Right lobe of liver (tissue), 6 donors: ENCODE measurements at places on chromosomes 3 and 15.

- no peaks in the 10 kb centered on the region for H3K4me1 ChIP-seq
- no peak for DNase-seq
Measured at GRCh38 chr15:82315519-82316246, 33.6 kb downstream of the GOLGA6L10 start.

GRCh38 chr15:63719281-63719680 lies 114.5 kb downstream of the HERC1 start:
- DNase-seq, result peak; percentile 56
- H3K27me3 ChIP-seq, result no peaks in the 10 kb centered on the region
- H3K27ac ChIP-seq, result peak overlapping the region; percentile 64
- H3K4me1 ChIP-seq, result no peaks in the 10 kb centered on the region
- H3K36me3 ChIP-seq, result no peaks in the 10 kb centered on the region

- no peak overlapping the region for H3K27ac ChIP-seq
- no peak for DNase-seq
- H3K4me1 ChIP-seq, result no peaks in the 10 kb centered on the region
- H3K36me3 ChIP-seq, result no peaks in the 10 kb centered on the region
- H3K4me3 ChIP-seq, result no peak overlapping the region
- no peaks in the 10 kb centered on the region for H3K27me3 ChIP-seq
Measured at GRCh38 chr15:36449662-36450145, 129.7 kb upstream of the CDIN1 start.

GRCh38 chr15:100914876-100915275 lies 4.3 kb upstream of the LRRK1 start:
- no peaks in the 10 kb centered on the region for H3K27me3 ChIP-seq
- H3K36me3 ChIP-seq, result no peaks in the 10 kb centered on the region
- H3K27ac ChIP-seq, result no peak overlapping the region
- DNase-seq, result no peak
- no peaks in the 10 kb centered on the region for H3K4me1 ChIP-seq

DNA sequence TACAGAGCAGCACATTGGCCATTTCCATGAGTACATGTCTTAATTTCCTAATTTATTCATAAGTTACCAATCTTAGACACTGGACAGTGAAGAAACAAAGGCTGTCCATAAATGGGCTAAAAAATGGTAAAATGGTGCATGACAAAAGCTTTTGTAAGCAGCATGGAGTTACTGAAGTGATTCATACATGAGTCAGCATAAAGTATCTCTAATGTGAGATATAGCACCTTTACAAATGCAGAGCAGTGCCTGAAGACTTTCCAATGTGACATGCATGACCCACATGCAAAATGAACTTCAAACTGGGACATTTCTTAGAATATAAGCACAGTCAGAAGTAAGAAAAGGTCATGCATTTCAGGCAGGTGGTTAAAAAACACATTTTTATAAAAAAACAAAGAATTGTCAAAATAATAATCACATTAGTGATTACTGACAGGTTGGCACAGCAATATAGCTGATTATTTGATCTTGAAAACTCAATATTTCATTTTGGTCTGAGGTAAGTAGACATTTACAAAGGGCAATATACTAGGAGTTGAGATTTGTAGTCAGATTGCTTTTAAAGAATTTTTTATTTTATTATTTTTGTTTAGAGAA lies 299.3 kb downstream of the PLCL2 start:
- H3K27me3 ChIP-seq, result no peaks in the 10 kb centered on the region
- no peaks in the 10 kb centered on the region for H3K4me1 ChIP-seq
- H3K27ac ChIP-seq, result no peak overlapping the region
- DNase-seq, result no peak
- peaks cover 12% of the 10 kb centered on the region for H3K36me3 ChIP-seq

DNA sequence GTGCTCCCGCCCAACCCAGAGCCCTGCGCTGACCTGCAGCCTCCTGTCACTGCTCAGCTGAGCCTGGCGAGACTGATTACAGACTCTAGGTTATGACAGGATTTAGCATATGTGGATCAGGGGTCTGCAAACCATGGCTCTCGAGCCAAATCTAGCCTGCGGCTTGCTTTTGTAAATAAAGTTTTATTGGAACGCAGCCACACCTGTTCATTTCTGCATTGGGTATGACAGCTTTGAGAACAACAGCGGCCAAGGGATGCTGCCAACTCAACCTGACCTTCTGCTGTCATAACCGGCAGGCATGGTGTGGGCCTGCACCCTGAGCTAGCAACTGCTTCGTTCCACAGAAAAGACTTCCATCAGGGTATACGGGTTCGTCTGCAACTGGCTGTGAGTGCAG lies 50.5 kb upstream of the IQSEC1 start:
- no peak overlapping the region for H3K27ac ChIP-seq
- no peaks in the 10 kb centered on the region for H3K36me3 ChIP-seq
- no peaks in the 10 kb centered on the region for H3K27me3 ChIP-seq

DNA sequence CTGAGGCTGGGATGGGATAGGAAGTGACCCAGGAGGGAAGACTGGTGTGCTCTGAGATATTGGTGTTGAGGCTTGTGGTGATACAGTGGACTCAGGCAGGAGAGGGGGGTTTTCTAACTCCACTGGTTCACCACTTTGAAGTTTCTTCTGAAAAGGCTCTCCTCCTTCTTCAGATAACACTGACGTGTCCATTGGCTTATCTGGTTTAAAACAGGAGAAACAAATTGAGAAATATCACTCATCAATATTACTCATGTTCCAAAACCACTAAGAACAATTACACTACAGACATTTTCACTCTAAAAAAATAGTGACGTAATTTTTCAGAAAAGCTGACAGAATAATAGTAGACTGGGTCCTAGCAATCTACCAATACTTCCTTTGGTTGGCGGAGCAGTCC lies 23.1 kb downstream of the TP53BP1 start:
- H3K4me1 ChIP-seq, result no peaks in the 10 kb centered on the region
- H3K36me3 ChIP-seq, result peaks cover 26% of the 10 kb centered on the region
- no peaks in the 10 kb centered on the region for H3K27me3 ChIP-seq
- H3K27ac ChIP-seq, result no peak overlapping the region
- H3K4me3 ChIP-seq, result no peak overlapping the region
